ENCODE measurements at places on chromosomes 11 and 22.

GRCh38 chr11:78180751-78181150, 7.7 kb downstream of the KCTD21 start:
- no peak for DNase-seq

- DNase-seq = peak; percentile 55
Observed at GRCh38 chr22:43273902-43274484, 69.2 kb downstream of the SCUBE1 start.

GRCh38 chr11:66360406-66361073, 11.0 kb downstream of the SLC29A2 start:
- DNase-seq = no peak

GRCh38 chr11:44950031-44950624, 555 bp downstream of the TP53I11 start:
- no peak for DNase-seq

GRCh38 chr22:23106906-23107367, 34.9 kb downstream of the RSPH14 start:
- no peak for DNase-seq

DNA sequence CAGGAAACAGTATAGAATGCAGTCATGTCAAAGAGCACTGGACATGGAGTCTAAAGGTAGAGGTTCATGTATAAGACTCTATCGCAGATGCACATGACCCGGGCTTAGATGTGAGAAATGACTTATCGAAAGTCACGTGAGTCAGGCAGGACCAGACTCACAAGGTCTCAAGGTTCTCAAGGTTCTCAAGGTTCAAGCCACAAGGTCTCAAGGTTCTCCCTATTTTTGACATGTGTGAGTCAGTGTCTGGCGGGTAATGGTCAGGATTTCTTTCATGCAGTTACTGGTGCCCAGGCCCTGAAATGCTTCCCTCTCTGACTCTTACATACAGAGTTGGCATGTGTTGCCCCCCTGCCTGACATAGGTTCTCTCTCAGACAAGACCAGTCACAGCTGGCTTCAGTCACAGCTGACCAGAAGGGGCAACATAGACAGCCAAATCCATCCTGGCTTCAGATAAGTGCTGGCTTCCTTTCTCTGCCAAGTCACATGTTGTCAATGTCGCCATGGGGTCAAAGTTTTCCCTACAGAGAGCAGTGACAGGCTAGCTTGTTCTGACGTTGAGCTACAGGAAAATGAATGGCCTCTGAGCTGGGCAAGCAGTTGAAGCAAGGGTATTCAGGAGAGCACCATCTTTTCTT, 10.1 kb downstream of the CSRP3 start:
- no peak for DNase-seq

DNA sequence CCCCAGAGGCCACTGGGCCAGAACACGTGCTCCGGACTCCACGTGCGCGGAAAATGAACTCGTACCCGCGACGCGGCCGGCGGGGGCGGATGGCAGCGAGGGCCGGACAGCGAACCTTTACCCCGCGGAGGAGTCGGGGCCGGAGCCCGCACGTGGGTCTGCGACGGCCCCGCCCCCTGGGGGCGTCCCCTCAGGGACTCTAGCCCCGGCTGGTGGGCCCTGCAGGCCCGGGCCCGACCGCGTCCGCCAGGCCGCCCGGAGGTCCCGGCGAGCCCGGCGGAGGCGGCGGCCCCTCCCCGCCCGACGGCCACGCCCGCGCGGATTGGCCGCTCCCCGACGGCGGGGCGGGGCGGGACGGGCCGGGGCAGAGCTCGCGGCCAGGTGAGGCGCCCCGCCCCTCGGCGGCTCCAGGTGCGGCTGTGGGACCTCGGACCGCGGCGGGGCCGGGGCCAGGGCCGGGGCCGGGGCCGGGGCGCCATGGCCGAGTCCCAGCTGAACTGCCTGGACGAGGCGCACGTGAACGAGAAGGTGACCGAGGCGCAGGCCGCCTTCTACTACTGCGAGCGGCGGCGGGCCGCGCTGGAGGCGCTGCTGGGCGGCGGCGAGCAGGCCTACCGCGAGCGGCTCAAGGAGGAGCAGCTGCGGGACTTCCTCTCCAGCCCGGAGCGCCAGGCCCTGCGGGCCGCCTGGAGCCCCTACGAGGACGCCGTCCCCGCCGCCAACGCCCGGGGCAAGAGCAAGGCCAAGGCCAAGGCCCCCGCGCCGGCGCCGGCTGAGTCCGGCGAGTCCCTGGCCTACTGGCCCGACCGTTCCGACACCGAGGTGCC, at the start of gene FAM83F:
Gene FAM83F (plus strand): TSS at position 389 of the 827 bp plus-strand sequence. CDS start 89 bp downstream, at position 478.
- DNase-seq = peak; percentile 48

- DNase-seq = no peak
Observed at GRCh38 chr22:45650721-45651120, 20.9 kb upstream of the ATXN10 start.

DNA sequence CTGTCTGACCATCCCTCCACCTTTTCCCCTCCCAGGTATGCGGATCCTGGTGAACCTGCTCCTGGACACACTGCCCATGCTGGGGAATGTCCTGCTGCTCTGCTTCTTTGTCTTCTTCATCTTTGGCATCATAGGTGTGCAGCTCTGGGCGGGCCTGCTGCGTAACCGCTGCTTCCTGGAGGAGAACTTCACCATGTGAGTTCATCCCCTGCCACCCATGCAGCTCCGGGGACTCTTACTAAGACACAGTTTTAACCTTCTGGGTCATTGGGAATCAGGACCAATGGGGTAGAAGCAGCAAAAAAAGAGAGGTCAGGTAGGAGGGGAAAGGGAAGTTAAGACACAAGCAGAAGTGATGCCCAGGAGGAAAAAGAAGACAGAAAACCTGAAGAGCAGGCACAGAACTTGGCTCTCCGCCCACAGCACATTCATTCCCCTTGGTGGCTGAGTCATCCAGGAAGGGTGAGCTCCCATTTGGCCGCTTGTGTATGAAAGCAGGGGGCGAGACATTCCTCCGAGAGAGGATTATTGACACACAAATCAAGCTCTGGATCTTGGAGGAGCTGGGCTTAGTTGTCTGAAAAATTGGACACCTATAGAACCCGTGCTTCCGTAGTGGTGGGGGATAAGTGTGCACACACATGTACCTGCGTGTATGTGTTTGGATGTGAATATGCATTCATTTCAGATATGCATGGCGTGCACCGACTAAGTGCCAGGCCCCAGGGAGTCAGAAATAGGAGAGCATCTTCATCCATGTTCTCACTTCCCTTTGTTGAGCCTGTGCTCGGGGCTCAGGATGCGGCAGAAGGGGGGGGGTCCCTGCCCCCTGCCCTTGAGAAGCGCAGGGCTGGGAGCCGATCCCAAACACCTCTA, 64.2 kb downstream of the CACNA1I start:
- DNase-seq = no peak

- no peak for DNase-seq
Observed at GRCh38 chr22:28123989-28124766, 205.1 kb upstream of the PITPNB start.

GRCh38 chr22:30422481-30423300, 2.9 kb upstream of the MTFP1 start:
- peak; percentile 56 for DNase-seq

GRCh38 chr11:128662960-128663359, 30.9 kb upstream of the FLI1 start:
- DNase-seq = no peak

GRCh38 chr11:98455500-98456307, 565.0 kb upstream of the CNTN5 start:
- DNase-seq = no peak

- DNase-seq = peak; percentile 2
Observed at GRCh38 chr11:77213029-77213579, 85.1 kb downstream of the MYO7A start.

GRCh38 chr11:103601225-103601846, 435.1 kb upstream of the DDI1 start:
- no peak for DNase-seq

- peak; percentile 76 for DNase-seq
Observed at GRCh38 chr22:46069521-46070214, 80.7 kb upstream of the PPARA start.

- DNase-seq = no peak
Observed at GRCh38 chr11:12164061-12165014, 53.9 kb downstream of the MICAL2 start.

GRCh38 chr22:37309211-37310074, 27.1 kb downstream of the CYTH4 start:
- no peak for DNase-seq

GRCh38 chr11:73393011-73393380, 16.8 kb downstream of the RELT start:
- DNase-seq = no peak
